NCI-H460 (cell line): ENCODE measurements at places on chromosomes 1 and 21.

DNA sequence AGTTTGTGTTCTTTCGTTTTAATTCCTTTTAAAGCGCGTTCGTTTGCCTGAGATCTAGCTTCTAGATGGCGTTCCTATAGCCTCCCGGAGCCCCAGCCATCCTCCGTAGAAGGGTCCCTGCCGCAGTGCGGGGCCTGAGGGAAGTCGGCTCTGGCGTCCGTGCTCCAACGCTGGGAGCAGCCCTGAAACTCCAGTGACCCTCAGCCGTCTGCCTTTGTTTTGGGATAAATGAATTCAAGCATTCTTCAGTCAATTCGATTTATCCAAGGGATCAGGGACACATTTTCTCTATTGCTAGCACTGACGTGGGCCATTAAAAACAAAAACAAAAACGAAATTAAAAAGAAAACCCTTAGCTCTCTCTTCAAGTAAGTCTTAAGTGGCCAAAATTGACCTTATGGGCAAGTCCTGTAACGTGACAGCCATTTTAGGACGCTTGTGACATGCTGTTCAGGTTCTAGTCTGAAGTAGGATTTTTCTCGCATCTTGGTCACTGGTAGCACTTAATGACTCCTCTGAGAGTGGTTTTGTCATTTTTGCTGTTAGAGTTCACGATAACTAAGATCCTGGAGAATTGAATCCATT is 742 bp upstream of the HSPA13 start:
- DNase-seq, result no peak

GRCh38 chr1:166905136-166905535 is 29.1 kb upstream of the TADA1 start:
- DNase-seq, result no peak

DNA sequence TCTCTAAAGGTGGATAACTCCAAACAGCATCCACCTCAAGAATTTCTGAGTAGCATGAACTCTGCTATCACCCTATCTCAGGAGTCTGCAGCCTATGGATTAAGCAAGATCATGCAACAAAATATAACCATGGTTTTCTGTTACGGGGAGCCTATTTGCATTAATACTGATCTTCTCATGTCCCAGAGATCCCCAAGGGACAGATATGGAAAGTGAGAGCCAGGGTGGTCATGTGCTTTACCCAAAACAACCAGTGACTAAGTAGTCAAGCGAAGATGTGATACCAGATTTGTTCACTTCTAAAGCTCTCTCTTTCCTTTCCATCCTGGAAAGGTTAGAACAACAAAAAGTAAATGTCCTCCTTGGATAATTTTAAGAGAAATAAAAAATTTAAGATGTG is 125.1 kb downstream of the PRRX1 start:
- no peak for DNase-seq

- no peak for DNase-seq
Observed at GRCh38 chr1:115425442-115425841, 87.4 kb upstream of the NGF start.

- peak; percentile 50 for DNase-seq
Observed at GRCh38 chr1:68600049-68600661, 103.3 kb upstream of the DEPDC1 start.

DNA sequence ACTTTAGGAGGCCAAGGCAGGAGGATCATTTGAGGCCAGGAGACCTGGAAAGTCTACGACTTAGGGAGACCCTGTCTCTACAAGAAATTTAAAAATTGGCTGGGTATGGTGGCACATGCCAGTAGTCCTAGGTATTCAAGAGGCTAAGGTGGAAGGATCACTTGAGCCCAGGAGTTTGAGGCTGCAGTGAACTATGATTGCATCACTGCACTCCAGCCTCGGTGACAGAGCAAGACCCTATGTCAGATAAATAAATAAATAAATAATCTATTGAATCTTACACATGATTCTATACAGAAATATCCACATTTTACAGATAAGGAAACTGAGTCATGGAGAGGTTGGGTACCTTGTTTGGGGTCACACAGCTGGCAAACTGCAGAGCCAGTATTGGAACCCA is 89.1 kb downstream of the MAN1C1 start:
- no peak for DNase-seq

- DNase-seq, result no peak
Observed at GRCh38 chr1:181448461-181448860, 34.9 kb upstream of the CACNA1E start.

GRCh38 chr1:22237433-22238093 is 94.7 kb upstream of the WNT4 start:
- no peak for DNase-seq
